Panc1 (cell line): ENCODE measurements at places on chromosomes 5 and 9.

- no peak overlapping the region for H3K27ac ChIP-seq
- no peak for DNase-seq
- H3K4me3 ChIP-seq, result no peak overlapping the region
- no peaks in the 10 kb centered on the region for H3K4me1 ChIP-seq
- H3K27me3 ChIP-seq, result no peaks in the 10 kb centered on the region
Measured at GRCh38 chr9:102069969-102070368, 331.5 kb upstream of the GRIN3A start.

DNA sequence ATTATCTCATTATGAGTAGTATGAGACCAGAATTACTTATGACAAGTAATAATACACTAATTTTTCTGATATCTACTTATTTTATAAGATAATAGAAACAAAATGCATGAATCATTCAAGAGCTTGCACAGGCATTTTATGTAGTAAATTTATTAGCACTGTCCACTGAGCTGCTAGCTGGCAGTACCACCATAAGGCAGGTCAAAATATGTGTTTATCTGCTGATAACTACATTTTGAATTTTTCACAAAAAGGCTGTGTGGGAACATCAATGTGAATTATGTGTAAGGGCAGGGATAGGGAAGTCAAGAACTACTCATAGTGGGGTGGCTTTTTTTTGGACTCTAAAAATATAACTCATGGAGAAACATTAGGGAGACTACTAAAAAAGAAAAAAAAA lies 249.6 kb downstream of the PAPPA start:
- no peaks in the 10 kb centered on the region for H3K27me3 ChIP-seq
- no peak for DNase-seq
- H3K27ac ChIP-seq, result no peak overlapping the region

- no peaks in the 10 kb centered on the region for H3K4me1 ChIP-seq
- no peaks in the 10 kb centered on the region for H3K27me3 ChIP-seq
- H3K36me3 ChIP-seq, result no peaks in the 10 kb centered on the region
- no peak overlapping the region for H3K4me3 ChIP-seq
Measured at GRCh38 chr9:117823576-117823975, 119.4 kb downstream of the TLR4 start.

GRCh38 chr9:16690205-16690604 lies 180.3 kb downstream of the BNC2 start:
- H3K27ac ChIP-seq, result peak overlapping the region; percentile 9; the same call in 1 of the 2 replicates
- no peaks in the 10 kb centered on the region for H3K27me3 ChIP-seq
- H3K4me3 ChIP-seq, result no peak overlapping the region
- peaks cover 6% of the 10 kb centered on the region; the same call in 1 of the 2 replicates for H3K4me1 ChIP-seq
- no peaks in the 10 kb centered on the region for H3K36me3 ChIP-seq

DNA sequence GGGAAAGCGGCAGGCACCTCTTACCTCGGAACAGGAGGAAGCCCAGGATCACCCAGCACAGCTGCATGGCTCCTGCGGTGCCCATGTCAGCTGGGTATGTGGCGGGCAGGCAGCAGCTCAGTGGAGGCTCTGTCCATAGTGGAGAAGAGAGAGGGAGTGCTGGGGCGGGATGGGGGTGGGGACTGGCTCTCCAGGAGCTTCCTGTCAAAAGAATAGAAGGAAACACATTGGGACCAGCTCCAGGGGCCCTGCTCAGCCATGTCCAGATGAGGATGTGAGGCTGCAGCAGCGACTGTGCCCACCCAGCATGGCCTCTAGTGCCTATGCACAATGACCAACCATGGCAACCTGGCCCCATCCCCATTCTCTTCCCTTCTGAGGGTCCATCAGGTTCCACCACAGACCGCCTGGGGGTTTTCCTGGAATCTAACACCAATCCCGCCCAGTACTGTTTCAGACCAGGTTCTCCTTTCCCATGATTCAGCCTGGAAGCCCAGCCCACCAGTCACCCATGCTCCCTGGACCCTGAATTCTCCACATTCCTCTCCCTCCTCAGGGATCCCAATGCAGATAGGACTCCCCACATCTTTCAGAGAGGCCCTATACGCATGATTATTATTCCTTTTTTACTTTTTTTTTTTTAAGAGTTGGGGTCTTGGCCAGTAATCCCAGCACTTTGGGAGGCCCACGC lies at the start of gene ECSCR:
TSS of gene ECSCR (minus strand) at position 158 of the 691 bp plus-strand sequence. CDS start at position 85, 73 bp downstream.
- DNase-seq, result no peak
- H3K4me1 ChIP-seq, result no peaks in the 10 kb centered on the region
- H3K27ac ChIP-seq, result no peak within 1 kb of the TSS
- no peaks in the 10 kb centered on the region for H3K27me3 ChIP-seq
- no peaks in the 10 kb centered on the region for H3K36me3 ChIP-seq
- H3K4me3 ChIP-seq, result no peak within 1 kb of the TSS

DNA sequence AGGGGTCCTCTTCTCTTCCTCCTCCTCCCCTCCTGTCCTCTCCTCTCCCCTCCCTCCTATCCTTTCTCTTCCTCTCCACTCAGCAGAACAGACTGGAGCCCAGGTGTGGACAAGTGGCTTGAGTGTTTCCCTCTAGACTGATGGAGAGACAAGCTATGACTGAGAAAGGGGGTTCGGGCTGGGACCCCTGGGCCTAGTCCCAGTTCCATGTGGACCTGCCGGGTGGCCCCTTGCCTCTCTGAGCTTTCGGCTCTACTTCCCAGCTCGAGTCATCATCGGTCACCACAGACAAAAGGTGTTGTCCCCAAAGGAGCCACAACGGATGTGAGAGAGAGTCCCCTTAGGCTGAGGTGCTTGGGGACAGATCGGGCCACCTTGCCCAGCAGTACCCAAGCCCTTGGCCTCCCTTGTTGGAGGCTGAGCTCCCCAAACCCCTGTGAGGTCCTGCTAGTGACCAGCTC lies 3.4 kb upstream of the RXRA start:
- H3K36me3 ChIP-seq, result peaks cover 2% of the 10 kb centered on the region; the same call in 1 of the 2 replicates
- DNase-seq, result no peak
- no peaks in the 10 kb centered on the region for H3K27me3 ChIP-seq
- no peak overlapping the region for H3K4me3 ChIP-seq

DNA sequence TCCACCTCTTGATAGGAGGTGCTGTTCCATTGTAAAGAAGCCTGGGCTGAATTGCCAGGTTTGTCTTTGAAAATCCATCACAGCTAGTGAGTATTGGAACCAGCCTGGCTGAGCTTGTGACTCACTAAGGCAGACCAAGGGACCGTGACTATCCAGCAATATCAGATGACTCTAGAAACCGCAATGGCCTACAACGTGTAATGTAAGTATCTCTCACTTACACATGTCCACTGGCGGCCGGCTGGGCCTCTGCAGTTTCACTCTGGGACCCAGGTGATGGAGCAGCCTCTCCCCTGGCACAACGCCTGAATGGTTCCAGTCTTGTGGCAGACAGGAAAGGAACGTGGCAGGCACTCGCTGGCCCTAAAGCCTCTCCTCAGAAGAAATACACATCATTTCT lies 3.1 kb upstream of the HRH2 start:
- H3K36me3 ChIP-seq, result no peaks in the 10 kb centered on the region
- no peak overlapping the region for H3K27ac ChIP-seq
- DNase-seq, result no peak
- peaks cover 12% of the 10 kb centered on the region for H3K27me3 ChIP-seq
- H3K4me1 ChIP-seq, result no peaks in the 10 kb centered on the region

DNA sequence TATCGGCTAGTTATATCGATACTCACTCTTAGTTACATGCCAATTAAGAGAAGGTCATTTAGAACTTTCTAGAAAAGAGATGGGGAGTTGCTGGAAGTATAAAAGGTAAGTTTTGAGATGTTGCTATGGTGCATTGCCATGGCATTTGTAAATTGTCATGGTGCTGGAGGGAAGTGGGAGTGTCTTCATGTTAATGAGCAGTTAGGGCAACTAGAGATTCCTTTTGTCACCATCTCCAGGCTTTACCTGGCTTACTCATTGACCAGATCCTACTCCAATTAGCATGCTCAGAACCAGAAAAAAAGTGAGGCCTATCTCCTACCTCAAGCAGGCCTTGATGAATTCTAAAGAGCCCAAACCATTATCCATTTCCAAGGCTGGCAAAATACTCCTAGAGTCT lies 82.8 kb downstream of the PRR16 start:
- H3K4me1 ChIP-seq, result no peaks in the 10 kb centered on the region
- H3K27me3 ChIP-seq, result no peaks in the 10 kb centered on the region
- H3K4me3 ChIP-seq, result no peak overlapping the region
- no peak overlapping the region for H3K27ac ChIP-seq
- no peaks in the 10 kb centered on the region for H3K36me3 ChIP-seq
- no peak for DNase-seq

- H3K4me1 ChIP-seq, result no peaks in the 10 kb centered on the region
- no peak for DNase-seq
- H3K4me3 ChIP-seq, result no peak overlapping the region
- H3K36me3 ChIP-seq, result no peaks in the 10 kb centered on the region
- no peaks in the 10 kb centered on the region for H3K27me3 ChIP-seq
Measured at GRCh38 chr9:82180711-82181110, 192.1 kb downstream of the SPATA31D1 start.

- peak; percentile 4 for DNase-seq
- H3K27me3 ChIP-seq, result no peaks in the 10 kb centered on the region
- no peak overlapping the region for H3K4me3 ChIP-seq
- H3K4me1 ChIP-seq, result no peaks in the 10 kb centered on the region
- no peak overlapping the region for H3K27ac ChIP-seq
Measured at GRCh38 chr5:97383996-97384395, 200.9 kb upstream of the RIOK2 start.

DNA sequence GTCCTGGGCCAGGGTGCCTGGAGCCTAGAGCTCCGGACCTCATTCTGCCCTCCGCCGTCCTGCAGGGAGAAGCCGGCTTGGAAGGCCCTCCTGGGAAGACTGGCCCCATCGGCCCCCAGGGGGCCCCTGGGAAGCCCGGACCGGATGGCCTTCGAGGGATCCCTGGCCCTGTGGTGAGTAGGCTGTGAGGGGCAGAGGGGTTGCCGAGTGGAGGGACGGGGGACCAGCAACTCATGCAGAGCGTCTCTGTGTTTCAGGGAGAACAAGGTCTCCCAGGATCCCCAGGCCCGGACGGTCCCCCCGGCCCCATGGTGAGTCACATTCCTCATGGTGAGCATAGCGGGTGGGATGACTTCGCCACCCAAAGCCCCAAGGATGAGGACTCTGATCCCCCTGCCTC lies 62.0 kb upstream of the FCN2 start:
- H3K36me3 ChIP-seq, result no peaks in the 10 kb centered on the region
- no peak overlapping the region for H3K4me3 ChIP-seq
- no peak overlapping the region for H3K27ac ChIP-seq
- H3K27me3 ChIP-seq, result no peaks in the 10 kb centered on the region
- DNase-seq, result no peak
- H3K4me1 ChIP-seq, result no peaks in the 10 kb centered on the region

GRCh38 chr5:135430135-135430437 lies 17.1 kb downstream of the DCANP1 start:
- no peak for DNase-seq
- no peaks in the 10 kb centered on the region for H3K36me3 ChIP-seq
- no peak overlapping the region for H3K27ac ChIP-seq
- H3K4me1 ChIP-seq, result no peaks in the 10 kb centered on the region

DNA sequence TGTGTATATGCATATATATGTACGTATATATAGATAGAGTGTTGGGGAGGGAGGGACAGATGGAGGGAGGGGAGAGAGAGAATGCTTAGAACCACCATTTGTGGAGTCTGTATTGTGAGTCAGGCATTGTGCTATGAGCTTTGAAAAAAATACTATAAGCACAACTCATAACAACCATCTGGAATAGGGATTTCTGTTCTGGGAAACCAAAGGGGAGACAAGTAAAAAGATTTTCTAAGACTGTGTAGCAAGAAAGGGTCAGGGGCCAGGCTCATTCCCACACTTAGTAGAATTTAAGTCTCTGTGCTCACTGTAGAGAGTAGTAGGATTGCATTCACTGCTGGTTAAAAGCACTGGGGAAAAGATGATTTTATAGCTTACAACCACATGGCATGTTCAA lies 202.3 kb upstream of the SGCD start:
- H3K36me3 ChIP-seq, result no peaks in the 10 kb centered on the region
- no peaks in the 10 kb centered on the region for H3K27me3 ChIP-seq
- no peak for DNase-seq
- no peak overlapping the region for H3K27ac ChIP-seq

- no peak overlapping the region for H3K27ac ChIP-seq
- H3K27me3 ChIP-seq, result no peaks in the 10 kb centered on the region
Measured at GRCh38 chr5:92435781-92436180, 1052.7 kb upstream of the ARRDC3 start.

GRCh38 chr5:153752890-153753289 lies 262.4 kb downstream of the GRIA1 start:
- no peak overlapping the region for H3K4me3 ChIP-seq
- H3K27ac ChIP-seq, result no peak overlapping the region
- H3K36me3 ChIP-seq, result no peaks in the 10 kb centered on the region

- no peaks in the 10 kb centered on the region for H3K4me1 ChIP-seq
- H3K36me3 ChIP-seq, result no peaks in the 10 kb centered on the region; the same call in 1 of the 2 replicates
- DNase-seq, result no peak
- H3K4me3 ChIP-seq, result no peak overlapping the region
- no peaks in the 10 kb centered on the region for H3K27me3 ChIP-seq
- no peak overlapping the region for H3K27ac ChIP-seq
Measured at GRCh38 chr5:148922606-148923005, 96.2 kb downstream of the ADRB2 start.

DNA sequence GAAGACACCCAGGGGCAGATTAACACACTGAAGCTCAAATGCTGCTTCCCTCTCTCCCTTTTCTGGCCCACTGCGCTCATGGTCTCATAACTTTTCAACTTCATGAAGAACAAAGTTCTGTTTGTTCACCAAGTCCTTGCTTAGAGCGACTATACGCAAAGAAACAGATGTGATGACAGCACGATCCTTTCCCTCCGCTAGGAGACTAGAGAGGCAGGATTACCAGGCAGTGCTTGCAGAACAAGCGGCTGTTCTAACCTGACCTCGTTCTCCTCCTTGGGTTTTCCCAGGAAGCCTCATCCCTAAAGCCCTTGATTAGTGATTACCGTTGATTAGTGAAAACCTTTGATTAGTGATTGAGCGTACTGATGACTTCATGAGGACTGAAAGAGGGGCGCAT lies 649.9 kb downstream of the IRX1 start:
- H3K27ac ChIP-seq, result no peak overlapping the region
- H3K4me1 ChIP-seq, result no peaks in the 10 kb centered on the region
- no peaks in the 10 kb centered on the region for H3K27me3 ChIP-seq
- no peaks in the 10 kb centered on the region for H3K36me3 ChIP-seq
- no peak overlapping the region for H3K4me3 ChIP-seq

DNA sequence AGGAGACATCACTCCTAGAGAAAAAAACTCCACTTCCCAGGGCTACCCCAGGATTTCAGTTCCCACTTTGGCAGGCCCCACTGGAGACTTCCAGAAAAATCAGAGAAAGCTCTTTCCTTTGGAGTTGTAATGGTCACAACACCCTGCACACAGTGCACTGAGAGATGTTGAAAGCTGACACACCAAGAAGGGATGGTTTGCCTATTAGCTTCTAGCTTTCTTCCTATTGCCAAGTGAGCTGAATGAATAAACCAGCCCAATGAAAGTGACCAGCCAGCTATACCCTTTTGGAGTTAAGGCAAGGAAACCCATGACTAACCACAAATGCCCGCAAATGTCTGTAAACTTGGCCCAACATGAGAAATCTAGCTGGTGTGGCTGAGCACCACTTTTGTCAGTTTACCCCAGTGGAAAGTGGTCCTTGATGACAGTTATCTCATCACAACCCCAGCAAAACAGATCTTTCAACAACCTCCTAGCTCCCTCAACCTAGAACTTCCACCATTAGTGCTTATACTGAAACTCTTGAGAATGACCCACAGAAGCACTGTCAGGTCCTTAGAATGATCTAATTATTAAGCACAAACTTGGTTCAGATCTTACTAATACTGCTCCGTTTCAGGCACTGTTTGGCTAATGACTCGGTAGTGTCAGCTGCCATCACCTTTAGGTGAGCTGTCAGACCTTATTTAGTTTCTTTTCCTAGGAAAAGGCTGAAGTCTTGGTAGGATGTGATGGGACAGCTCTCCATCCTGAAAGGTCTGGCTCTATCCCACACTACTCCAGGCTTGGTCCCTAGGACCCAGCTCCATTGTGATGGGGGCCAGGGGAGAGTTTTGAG lies 11.2 kb downstream of the IRF1 start:
- H3K27me3 ChIP-seq, result no peaks in the 10 kb centered on the region
- H3K36me3 ChIP-seq, result peaks cover 6% of the 10 kb centered on the region
- no peak for DNase-seq
- no peak overlapping the region for H3K4me3 ChIP-seq
- H3K27ac ChIP-seq, result no peak overlapping the region; the same call in 1 of the 2 replicates
